ENCODE measurements at places on chromosomes 5 and 9.

DNA sequence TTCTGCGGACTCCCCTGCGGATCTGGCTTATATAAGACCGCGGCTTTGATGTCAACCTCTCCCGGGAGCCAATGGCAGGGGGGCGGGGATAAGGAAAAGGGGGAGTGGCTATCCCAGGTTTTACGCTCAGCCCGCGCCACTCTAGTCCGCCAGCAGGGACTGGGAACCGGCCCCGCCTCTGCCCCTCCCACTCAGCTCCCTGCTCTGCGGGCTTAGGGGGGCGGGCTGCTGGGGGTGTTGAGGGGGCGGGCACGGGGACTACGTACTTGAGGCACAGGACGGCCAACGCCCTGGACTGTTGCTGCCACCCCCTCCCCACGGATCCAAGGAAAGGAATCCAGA, at the start of gene HAND1:
Gene HAND1 (minus strand): TSS at position 4 of the 342 bp plus-strand sequence. CDS start 219 bp downstream, outside the sequence.
- DNase-seq, result no peak

DNA sequence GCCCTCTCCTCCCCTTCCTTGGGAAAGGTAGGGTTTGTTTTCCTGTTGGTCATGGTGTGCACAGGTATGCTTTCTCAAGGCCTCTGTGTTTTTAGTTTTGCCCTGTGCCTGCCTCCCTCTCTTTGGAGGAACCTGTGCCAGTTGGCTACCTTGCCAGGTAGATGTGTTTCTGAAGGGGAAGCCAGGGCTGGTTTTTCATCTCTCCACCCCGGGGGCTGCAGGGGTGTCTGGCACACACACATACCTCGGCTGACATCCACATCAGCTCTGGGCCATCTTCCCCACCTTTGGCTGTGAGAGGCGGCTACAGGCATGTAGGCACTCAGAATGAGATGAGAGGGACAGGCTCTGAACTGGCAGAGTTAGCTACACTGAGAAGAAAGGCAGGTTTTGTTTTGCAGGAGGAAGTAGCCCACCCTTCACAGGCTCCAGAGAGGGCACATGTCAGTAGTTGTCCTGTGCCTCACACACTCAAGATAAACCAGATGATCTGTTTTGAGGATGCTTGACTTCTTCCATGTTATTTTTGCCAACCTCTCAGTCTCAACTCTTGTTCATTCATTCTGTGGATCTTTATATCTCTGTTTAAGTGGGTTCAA, 9.7 kb downstream of the RGMB start:
- DNase-seq, result no peak

GRCh38 chr9:121394292-121394691, 24.2 kb upstream of the STOM start:
- no peak for DNase-seq

DNA sequence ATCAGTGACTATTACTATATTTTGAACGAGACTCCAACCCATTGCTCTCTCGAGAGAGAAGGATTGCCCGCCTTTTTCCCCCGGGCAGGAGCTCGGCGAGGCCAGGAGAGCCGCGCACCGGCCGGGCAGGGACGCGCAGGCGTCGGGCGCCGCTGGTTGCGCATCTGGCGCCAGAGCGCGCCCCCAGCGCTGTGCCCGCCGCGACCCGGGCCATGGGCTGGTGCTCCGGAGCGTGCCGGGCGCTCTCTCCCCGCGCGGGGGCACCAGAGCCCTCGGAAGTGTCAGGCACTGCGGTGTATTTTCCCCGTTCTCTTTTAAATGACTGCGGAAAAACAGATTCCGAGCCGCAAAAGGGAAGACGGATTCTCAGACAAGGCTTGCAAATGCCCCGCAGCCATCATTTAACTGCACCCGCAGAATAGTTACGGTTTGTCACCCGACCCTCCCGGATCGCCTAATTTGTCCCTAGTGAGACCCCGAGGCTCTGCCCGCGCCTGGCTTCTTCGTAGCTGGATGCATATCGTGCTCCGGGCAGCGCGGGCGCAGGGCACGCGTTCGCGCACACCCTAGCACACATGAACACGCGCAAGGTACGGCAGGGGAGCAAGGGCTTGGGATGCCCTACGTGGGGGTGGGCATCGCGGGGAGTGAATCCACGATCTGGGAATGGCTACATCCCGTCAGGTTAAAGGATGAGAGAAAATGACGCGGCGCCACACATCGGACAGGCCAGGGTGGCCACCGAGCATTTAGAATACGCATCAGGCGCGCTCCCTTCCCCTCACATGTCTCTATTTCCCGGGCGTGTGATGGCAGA, 1.1 kb upstream of the NTRK2 start:
- peak; percentile 33 for DNase-seq

GRCh38 chr5:144800169-144800568, 629.5 kb downstream of the KCTD16 start:
- DNase-seq, result no peak

GRCh38 chr9:97845130-97845529, 7.9 kb upstream of the FOXE1 start:
- no peak for DNase-seq

DNA sequence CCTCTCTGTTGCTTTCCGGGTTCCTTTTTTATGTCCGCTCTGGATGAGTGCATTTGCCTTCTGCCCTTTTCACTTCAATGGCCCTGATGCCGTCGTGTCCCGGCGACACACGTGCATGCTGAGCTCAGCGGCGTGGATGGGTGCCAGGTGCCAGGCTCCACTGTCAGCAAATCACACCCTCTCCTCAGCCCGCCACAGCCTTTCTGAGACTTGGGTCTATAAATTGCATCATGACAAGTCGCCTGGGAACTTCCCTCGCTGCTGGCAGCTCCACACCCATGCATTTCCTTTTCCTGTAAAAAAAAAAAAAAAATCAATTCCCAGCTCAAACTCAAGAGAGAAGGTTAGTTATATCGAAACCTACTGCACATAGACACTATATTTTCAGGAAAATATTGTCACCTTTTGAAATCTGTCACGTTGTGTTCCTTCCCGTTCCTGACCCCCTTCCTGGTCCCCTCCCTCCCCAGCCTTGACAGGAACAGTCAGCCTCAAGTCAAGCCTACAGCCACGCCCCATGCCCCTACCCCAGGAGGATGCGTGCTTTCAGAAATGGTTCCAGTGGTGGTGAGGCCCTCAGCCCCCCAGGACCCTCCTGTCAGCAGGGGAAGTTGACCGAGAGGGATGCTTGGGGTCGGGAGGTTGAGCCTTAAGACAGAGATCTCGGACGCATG, 110.3 kb upstream of the PTCH1 start:
- no peak for DNase-seq

- DNase-seq, result no peak
Measured at GRCh38 chr9:118215549-118215948, 511.3 kb downstream of the TLR4 start.

- DNase-seq, result no peak
Measured at GRCh38 chr5:35813521-35813920, 43.2 kb upstream of the IL7R start.

DNA sequence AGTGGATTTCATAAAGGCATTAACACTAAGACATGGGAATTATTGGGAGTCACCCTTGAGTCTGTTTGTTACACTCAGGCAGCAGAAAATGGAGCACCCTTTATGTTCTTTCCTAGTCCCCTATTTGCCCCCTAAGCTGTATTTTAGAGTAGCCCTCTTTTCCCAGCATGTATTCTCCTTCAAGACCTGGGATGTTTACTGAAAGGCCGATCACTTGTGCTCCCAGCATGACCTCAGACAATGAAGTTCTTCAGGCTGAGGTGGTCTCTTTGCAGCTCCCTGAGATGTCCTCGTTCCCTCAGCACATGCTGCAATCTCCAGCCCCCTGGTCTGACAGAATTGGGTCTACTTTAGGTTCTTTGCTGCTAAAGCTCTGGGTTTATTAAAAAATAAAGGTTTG, 169.7 kb downstream of the YTHDC2 start:
- no peak for DNase-seq

- no peak for DNase-seq
Measured at GRCh38 chr9:79542735-79543620, 28.8 kb upstream of the TLE4 start.

DNA sequence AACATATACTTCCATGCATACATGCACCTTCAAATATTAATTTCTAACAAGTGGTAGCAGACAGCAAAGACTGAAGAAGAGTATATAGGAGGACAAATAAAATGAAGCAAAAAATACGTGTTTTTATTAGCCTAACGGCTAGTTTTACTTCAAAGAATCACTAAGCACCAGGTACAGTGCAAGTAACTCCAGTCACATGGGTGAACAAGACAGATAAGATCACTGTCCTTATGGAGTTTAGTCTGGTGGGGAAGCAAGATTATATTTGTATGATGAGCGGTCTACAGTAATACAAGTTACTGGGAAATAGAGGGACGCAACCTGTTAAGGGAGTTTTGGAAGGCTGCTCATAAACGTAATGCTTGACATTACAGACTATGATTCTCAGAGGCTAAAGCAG, 16.0 kb downstream of the FBXW2 start:
- no peak for DNase-seq

DNA sequence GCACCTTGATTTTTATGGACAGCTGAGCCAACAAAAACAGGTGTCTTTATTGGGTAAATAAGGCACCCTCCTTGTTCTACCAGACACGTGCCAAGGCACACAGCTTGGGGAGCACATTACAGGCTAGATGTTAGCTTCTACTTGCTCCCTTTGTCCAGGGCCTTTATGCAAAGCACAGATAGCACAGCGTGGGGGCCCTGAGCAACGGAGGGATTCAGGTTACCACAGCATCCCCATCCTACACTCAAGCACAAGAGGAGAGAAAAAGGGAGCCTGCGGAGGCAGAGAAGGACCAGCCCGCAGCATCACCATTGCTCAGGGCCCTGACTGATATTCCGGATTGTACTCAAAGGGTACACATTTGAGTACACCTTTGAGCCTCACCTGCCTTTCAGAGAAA, 181.7 kb upstream of the KIF2A start:
- DNase-seq, result no peak

GRCh38 chr5:52804387-52804791, 16.7 kb downstream of the ITGA1 start:
- no peak for DNase-seq

- no peak for DNase-seq
Measured at GRCh38 chr9:124741662-124742061, 29.4 kb downstream of the NR6A1 start.
